Inflammatory macrophage treated with lipopolysaccharide for 1 hour (primary cell): ENCODE measurements at places on chromosomes 4 and X.

DNA sequence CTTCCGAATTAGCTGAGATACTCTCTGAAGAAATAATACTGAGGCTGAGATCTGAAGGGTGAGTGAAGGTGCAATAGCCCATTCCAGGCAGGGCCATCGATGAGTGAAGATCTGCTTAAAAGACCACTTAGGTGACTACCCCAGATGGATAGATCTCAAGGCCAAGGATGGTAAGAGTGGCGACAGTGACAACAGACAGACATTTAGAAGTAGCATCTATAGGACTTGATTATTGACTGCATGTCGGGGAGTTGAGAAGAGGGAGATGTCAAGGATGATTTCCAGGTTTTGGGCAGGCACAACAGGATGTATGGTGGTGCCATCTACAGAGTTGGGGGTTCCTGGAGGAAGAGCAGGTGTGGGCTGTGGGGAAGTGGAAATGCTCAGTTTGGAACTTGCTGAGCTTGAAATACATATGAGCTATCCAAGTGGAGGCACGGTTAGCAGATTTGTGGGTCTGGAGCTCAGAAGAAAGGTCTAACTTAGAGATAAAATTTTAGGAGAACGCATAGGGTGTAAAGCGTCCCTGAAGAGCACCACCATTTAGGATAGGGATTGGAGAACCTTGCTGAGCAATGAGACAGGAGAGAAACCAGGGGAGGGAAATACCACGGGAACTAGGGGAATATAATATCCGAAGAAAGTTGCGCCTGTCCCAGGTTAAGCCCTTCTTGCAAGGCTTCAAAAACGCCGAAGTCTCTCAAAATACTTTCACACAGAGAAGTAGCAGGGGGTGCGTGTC, 688 bp downstream of the UFSP2 start:
- DNase-seq, result no peak

DNA sequence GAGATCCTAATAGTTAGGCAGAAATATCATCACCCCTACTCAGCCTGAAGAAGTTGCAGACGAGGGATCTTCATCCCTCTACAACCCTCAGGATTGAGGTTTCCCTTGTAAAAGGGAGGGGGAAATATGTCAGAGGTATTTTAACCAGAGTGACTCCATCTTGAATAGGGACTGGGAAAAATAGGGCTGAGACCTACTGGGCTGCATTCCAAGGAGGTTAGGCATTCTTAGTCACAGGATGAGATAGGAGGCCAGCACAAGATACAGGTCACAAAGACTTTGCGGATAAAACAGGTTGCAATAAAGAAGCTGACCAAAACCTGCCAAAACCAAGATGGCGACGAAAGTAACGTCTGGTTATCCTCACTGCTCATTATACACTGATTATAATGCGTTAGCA, 17.5 kb downstream of the IL13RA2 start:
- DNase-seq, result no peak

- DNase-seq, result no peak
Measured at GRCh38 chrX:111262086-111262485, 8.2 kb downstream of the CAPN6 start.

DNA sequence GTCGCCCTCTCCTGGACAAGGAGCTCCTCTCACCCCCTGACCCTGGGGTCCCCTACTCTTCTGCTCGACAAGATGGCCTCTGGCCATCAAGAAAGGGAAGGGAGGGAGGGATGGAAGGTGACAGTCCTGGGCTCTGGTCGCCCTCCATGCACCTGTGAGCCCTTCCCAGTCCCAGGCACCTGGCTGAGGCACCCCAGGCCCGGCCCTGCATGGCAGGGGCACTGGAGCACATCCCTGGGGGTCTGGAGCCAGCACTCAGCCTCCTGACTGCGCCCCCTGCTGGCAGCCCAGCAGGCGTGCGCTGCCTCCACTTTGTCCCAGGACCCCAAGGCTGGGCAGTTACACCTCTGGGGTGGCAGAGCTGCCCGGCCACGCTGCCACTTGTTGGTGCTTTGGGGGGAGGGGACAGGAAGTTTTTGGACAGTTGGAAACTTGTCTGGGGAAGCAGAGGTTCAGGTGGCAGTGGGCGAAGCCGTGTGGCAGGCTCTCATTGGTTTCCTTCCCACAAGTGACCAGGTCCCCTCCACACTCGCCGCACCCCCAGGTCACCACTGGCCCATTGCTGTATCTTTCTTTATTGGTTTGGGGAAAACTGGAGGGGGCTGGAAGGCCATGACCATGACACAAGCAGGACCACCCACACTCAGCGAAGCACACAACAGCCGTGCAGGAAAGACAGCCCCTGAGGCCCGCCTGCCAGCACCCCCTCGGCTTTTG, 4.3 kb downstream of the PNCK start:
- no peak for DNase-seq

- no peak for DNase-seq
Measured at GRCh38 chr4:100880011-100880410, 362.2 kb upstream of the EMCN start.

GRCh38 chr4:106238820-106239420, 77.1 kb downstream of the TBCK start:
- peak; percentile 3 for DNase-seq

DNA sequence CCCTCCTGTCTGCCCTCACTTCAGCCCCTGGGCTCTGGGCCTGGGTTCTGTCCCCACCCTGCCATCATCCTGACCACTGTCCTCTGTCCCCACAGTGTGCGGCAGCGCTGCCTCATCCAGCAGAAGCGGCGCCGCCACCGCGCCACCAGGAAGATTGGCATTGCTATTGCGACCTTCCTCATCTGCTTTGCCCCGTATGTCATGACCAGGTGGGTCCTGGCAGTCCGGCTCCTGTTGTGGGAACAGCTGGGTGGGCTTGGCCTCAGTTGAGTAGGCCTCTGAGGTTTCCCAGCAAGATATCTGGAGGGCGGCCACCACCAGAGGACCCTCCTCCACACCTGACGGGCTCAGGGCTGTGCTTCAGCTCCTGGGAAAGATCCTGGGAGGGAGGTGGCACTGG, 2.2 kb downstream of the GPR78 start:
- DNase-seq, result no peak

- DNase-seq, result no peak
Measured at GRCh38 chrX:74351760-74352159, 47.8 kb downstream of the ZCCHC13 start.

DNA sequence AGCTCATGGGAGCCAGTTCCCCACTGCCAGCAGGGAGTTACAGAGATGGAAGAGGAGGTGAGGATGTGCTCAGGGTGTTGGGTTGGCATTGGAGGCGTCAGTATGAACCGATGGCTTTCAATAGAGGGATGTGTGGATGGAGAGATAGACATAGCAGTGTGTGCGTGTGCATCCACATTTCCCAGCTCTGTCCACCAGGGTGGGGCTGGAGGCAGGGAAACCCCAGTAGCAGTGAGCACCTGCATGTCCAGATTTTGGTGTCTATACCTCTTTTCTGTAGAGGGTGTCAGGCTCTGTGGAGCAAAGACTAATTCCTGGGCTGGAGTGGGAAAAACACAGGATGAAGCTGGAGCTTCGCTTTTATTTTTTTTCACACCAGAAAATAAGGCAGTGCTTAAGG, 37.2 kb upstream of the HGFAC start:
- DNase-seq, result no peak

DNA sequence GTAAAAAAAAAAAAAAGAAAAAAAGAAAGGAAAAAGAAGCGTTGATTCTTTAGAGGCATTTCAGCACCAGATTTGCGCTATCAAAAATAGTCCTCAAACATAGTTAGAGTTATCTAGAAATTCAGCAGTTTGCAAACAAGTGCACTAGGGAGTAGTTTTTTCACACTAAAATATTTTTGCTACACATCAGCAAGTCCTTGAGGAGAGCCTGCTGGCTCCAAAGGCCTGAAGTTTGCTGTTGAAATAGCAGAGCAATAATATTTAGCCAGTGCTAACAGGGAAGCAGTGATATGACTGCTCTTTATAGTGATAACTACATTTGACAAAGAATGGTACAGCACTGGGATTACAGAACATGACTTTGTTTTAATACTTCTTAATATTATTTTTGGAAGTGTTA, 472.2 kb downstream of the PCDH7 start:
- no peak for DNase-seq
